ENCODE measurements at places on chromosomes 1 and 21.

GRCh38 chr1:185014941-185015340 is 30.4 kb upstream of the RNF2 start:
- DNase-seq, result no peak

DNA sequence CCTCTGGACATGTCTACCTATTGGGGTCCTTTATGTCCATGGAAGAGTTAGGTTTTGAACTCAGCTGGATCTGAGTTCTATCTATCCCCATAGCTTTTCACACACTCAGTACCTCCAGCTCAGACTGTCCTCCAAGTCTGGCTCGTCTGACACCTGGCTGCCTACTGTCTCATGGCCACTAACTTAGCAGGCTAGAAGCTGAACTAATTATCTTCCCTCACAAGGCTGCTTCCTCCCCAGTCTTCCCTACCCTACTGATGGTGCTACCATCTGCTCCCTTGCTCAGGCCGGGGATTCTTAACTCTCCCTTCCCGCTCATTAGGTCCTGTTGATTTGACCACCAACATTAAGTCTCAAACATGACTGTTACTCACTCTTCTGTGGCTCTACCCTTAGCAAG is 13.4 kb downstream of the VANGL2 start:
- no peak for DNase-seq

DNA sequence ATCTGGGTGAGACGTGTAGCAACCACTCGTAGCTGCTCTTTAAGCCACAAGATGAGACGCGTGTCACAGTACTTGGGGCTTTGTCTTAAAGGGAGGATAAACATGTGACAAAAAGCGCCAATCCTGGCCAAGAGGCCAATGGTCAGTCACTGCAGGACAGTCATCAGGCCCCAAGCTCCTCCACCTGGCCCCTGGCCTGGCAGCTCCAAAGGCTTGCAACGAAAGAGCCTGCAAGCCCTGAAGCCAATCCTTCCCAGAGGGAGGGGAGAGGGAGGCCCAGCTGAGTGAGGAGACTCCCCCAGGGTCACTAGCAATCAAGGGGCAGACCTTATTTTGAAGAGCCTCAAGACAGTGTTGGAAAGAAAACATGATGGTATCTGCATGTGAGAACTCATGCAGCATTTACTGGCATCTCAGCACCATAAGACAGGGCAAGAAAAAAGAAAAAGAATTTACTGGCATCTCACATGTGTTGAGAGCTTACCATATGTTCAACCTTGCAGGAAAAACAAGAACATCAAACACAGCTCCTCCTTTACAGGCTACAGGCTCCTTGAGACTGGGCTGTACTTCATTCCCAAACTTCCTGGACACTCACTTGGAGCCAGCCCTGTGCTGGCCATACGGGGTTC is 11.4 kb downstream of the GLIS1 start:
- no peak for DNase-seq

GRCh38 chr21:33019885-33020557 is 5.7 kb upstream of the OLIG2 start:
- DNase-seq, result no peak

DNA sequence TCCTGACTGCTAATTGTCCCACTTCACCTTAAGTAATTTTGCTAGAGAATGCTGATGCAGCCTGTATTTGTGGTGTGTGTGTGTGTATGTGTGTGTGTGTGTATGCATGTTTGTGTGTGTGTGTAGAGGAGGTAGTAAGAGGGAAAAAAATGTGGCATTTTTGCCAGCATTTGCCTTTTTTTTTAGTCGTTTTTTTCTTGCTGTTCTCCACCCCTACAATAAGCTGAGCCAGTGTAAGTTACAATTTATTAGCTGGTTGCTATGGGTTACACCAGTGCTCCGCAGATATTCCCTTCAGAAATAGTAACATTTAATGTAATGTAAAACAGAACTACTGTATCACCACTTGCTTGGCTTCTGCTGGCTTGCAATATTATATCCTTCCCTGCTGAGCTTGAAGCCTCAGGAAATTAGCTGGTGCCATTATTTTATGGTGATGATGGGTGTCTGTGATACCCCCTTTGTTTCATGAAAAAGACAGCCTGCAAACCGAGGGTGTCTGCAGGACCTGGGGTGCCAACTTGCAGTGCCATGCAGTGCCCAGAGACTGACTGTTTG is 23.4 kb upstream of the IGSF3 start:
- DNase-seq, result no peak

Measured in stimulated activated CD8-positive, alpha-beta memory T cell treated with anti-CD3 and anti-CD28 coated beads, Interleukin-4, amount 100 ng/mL, for 4 hours (primary cell).